ENCODE measurements at places on chromosomes 13 and 19.

DNA sequence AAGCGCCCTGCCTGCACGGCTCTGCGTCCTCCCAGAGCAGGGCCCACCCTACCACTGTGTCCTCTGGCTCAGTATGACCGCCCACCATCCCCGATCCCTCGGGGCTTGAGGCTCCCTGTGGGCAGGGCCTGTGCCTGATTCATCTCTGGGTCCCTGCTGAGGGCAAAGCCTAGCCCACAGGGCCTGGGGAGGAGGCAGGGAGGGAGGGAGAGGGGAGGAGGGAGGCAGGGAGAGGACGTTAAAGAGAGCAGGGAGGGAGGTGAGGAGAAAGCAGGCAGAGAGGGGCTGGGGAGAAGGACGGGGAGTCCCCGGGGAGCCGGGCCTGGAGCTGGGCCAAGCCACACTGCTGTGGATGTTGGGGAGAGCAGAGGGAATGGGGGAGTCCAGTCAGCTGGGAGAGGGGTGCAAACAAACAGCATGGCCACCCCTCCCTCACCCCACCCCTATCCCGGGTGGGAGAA, 4.0 kb upstream of the ERFL start:
- no peak for DNase-seq

DNA sequence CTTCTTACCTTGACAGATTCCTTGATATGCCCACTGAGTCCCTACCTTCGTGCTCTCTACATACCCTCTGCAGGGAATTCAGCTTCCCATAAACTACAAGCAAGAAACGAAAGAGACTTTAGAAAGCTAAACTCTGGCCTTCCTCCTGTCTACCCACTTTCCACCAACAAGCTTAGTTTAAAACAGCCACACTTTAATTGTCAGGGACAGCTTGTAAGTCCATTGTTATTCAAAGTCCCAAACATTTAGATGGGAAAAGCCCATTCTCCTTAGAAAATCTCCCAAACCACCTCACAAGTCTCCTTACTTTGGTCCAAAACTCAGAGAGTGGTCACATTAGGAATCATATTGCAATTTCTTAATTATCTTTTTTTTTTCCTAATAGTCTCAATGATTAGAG, 2695.8 kb downstream of the PCDH9 start:
- no peak for DNase-seq

- DNase-seq, result no peak
Measured at GRCh38 chr13:21053231-21053630, 8.2 kb downstream of the LATS2 start.

DNA sequence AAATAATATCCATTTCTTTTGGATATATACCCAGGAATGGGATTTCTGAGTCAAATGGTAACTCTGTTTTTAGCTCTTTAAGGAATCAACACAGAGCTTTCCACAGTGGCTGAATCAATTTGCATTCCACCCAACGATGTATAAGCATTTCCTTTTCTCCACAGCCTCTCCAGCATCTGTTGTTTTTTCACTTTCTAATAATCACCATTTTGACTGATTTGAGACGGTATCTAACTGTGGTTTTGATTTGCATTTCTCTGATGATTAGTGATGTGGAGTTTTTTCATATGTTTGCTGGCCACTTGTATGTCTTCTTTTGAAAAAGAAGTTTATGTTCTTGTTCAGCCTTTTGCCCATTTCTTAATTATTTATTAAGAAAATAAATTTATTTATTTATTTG, 352.2 kb upstream of the OBI1 start:
- no peak for DNase-seq

DNA sequence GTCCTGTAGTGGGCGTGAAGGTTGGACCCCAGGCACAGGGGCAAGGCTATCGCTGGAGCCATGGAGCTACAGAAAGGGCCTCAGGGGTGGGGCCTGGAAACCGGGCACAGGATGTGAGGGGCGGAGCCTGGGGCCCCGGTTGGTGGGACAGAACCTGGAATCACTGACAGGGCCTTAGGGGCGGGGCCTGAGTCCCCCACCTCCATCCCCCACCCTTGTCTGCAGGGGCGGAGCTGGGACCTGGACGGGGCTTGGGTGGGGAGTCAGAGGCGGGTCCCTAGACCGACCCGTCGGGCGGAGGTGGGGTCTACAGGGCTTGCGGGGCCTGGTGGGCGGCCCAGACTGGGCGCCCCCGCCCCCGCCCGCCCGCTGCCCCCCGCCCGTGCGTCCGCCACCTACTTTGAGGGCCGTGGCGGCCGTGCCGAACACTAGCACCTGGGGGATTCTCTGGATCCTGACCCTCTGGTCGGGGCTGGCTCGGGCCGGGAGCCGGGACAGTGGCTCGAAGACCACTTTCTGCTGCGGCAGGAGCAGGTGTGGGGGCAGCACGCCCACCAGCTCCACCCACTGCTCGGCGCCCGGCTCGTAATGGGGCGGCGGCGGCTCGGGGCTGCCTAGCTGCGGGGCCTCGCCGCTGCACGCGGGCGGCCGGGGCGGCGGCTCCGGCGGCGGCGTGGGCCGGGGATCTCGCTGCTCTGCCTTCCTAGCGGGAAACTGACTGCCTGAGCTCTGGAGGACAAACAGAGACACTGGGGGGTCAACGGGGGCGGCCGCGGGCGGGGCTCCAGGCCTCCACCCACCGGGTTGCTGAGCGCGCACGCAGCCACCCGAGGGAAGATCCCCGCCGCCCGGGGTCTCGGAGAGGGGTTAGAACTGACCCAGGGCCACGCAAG, 26.3 kb downstream of the DCAF15 start:
- DNase-seq, result no peak

DNA sequence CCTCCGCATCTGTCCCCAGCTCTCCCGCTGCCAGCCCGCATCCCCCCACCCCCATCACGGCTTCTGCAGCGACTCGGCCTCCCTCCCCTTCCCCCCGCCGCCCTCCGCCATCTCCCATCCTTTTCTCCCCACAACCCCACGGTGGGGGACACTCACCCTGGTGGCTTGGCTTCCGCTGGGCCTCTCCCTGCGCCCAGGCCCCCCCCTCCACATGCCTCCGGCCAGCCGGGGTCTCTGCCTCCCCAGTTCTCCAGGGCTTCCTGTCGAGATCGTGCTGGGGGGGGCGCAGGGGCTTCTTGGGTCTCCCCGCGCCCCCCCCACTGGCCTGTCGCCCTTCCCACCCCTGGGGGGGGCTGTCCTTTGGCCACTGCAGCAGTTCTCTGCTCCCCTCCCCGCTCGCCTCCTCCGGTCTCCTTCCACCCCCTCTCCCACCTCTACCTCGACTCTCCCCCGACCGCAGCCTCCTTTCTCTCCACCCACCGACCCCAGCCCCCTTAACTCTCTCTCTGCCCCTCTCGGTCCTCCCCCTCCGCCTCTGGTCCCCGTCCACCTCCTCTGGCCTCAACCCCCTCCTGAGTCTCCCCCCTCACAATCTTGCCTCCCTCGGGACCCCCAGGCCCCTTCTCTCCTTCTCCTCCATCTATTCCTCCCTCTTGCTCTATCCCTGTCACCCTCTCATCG, 17.1 kb downstream of the LRRC4B start:
- DNase-seq, result no peak

DNA sequence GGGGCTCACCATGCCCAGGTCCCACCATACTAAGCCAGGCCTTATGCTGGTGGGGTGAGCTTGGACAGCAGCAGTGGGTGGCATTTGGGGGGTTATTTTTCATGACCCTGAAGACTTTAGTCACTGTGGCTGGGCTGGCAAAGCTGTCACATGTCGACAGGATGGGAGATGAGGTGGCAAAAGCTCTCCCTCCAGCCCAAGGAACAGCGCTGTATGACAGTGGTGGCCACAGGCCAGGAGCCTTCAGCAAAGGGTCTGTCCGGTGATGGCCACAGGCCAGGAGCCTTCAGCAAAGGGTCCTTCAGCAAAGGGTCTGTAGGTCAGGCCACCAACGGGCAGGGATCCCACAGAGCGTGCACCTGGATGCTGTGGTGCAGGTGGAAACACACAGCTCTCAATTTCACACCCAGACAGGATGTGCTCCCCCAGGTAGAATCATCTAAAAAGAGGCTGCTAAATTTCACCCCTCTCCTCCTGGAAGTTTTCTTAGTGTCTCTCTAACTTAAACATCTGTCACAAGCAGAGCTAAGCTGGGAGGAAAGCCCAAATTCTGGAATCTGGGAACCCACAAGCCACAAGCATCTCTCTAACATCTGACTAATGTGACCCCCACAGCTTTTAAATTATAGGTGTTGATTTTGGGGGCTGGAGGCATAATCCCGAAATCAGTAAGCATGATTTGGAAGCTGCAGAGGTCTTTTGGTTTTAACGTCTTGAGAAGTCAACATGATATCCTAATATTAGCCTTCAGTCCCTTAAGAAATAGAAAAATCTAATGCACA, 23.0 kb downstream of the COL4A1 start:
- no peak for DNase-seq

- DNase-seq, result no peak
Measured at GRCh38 chr13:94168783-94169453, 310.6 kb downstream of the DCT start.

GRCh38 chr19:55619286-55619685, 5.1 kb downstream of the ZNF784 start:
- DNase-seq, result no peak

DNA sequence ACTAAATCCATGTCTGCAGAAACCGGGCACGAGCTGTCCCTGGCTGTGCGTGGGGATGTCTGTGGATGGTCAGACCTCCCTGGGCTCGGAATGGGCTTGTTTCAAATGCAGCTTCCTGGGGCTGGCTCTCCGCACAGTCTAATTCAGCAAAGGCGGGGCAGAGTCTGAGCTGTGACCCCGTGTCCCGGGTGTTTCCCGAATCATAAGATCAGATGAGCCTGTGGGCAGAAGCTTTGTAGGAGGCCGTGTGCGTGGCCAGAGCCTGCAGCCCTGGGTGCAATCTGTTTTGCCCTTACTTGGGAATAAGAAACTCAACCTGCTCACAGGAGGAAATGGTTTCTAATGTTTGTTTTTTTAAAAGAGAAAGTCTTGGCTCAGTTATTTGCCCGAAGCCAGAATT, 13.9 kb upstream of the GNA11 start:
- peak; percentile 64 for DNase-seq

GRCh38 chr13:105465251-105465650, 1070.2 kb downstream of the EFNB2 start:
- no peak for DNase-seq

DNA sequence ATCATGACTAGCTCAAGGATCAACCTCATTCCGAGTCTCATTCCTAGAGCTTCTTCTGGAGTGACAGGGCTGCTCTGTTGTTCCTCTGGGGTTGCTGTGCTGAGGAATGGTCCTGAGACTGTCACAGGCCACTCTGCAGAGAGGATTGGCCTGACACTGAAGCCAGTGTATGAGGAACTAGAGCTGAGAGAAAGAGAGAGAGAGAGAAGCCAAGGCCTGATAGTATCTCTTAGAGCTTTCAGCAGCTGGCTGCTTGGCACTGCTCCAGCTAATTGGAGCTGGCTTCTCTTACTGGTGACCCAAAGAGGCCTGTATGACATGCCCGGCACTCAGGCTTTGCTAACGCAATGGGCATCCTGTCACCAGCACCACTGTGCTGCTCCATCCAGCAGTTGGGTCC, 73.4 kb upstream of the FLT1 start:
- DNase-seq, result no peak

DNA sequence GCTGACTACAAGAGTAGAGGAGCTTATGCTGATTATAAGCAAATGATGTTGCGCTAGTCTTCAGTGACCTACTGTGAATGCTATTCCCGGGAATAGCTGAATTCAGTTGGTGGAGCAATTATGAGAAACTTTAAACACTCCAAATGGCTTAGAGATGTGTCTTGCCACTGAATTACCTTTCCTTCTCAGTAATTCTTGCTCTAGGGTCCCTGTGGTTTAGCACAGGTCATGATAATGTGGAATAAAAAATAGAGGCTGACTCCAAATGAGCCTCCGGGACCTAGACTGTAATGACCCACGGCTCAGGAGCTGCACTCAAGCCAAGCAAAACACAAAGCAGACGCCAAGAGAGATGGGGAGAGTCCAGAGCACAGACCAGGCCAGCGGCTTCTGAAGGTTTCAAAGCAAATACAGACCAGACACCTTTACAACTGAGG, 124.7 kb downstream of the RGCC start:
- DNase-seq, result no peak

GRCh38 chr19:39843919-39844793, 2.0 kb downstream of the FBL start:
- DNase-seq, result peak; percentile 25

- DNase-seq, result no peak
Measured at GRCh38 chr13:30898070-30898469, 8.0 kb upstream of the MEDAG start.

- no peak for DNase-seq
Measured at GRCh38 chr13:106362707-106363106, 172.8 kb downstream of the EFNB2 start.

DNA sequence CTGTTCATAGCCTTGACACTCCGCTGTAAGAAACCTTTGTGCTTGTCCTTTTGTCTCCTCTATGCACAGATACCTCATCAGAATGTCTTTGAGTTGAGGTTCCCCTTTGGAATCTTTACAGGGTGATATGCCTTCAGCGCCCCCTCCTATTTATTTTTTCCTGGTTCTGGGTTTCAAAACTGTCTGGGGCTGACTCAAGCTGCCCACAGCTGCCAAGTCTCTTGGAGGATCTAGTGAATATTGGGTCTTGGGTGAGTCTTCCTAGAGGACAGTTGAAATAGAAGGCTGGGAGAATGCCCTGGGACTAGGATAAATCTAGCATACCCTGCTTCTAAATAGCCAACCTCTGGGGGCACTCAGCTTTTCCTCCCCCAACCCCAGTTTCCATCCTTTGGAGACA, 930 bp downstream of the ZNF136 start:
- DNase-seq, result no peak

DNA sequence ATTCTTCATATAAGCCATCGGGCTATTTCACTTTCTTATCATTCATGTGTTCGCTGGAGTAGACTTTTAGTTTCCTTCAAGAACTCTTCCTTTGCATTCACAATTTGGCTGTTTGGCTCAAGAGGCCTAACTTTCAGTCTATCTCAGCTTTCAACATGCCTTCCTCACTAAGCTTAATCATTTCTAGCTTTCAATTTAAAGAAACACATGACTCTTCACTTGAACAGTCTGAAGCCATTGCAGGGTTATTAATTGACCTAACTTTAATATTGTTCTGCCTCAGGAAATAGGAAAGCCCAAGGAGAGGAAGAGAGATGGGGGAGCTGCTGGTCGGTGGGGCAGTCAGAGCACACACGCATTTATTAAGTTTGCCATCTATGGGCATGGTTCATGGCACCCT, 158.1 kb downstream of the SUCLA2 start:
- DNase-seq, result no peak

- DNase-seq, result peak; percentile 35
Measured at GRCh38 chr19:29671393-29672160, 6.3 kb downstream of the PLEKHF1 start.

- no peak for DNase-seq
Measured at GRCh38 chr13:26221399-26221720, 754 bp downstream of the RNF6 start.

DNA sequence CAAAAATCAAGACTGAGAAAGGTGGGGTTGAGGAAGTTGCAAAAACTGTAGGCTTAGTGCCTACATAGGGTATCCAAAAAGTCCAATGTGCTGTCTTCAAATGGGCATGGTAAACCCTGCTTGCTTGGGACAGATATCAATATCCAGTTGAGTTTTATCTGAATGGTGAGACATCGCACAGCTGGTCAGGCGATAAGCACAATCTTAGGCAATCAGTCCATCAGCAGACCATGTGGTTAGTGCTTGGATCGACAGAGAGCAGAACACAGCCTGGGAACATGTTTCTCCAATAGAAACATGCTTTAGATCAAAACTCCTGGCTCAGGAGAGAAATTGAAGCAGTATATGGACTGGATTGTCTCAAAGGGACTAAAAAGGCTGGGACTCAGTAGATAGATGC, 151.3 kb upstream of the IPO5 start:
- DNase-seq, result no peak

- DNase-seq, result no peak
Measured at GRCh38 chr13:53007872-53008271, 20.7 kb upstream of the OLFM4 start.

GRCh38 chr13:110420626-110421025, 113.5 kb downstream of the COL4A2 start:
- DNase-seq, result no peak

All from A172 (cell line).